ENCODE measurements at places on chromosomes 11 and 22. TPM values are rescaled to one million over a fixed set of nuclear protein-coding genes. Genes with fewer than 3 reads are reported as not detected.

Gene L3MBTL2
- total RNA-seq: 32.7 TPM

Gene JAML
- 0.57 TPM for total RNA-seq

Gene NXPE2
- not detected for total RNA-seq

Gene RASGRP2
- total RNA-seq: 11.7 TPM

Gene OR52N4
- not detected for total RNA-seq
